ENCODE measurements at places on chromosomes 4 and X.

- no peak for DNase-seq
Measured at GRCh38 chrX:148354916-148355315, 145.5 kb upstream of the AFF2 start.

DNA sequence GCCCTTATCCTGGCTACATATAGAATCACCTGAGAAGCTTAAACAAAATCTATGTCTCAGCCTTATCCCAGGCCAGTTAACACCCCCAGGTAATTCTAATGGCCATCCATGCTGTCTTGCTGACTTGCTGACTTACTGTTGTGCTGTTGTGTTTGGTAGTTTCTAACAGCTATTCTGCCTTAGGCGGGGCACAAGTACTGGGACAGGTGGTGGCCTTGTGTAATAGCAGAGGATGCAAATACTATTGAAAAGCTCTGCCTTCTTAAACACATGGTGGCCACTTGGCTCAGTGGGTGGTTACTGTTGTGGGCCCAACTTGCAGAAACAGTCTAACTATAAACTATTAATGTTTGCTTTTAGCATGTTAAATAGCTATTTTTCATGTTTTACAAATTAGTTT, 56.2 kb downstream of the CDS1 start:
- no peak for DNase-seq

- DNase-seq, result no peak
Measured at GRCh38 chr4:95013236-95013635, 255.5 kb downstream of the BMPR1B start.

- no peak for DNase-seq
Measured at GRCh38 chr4:156138781-156139280, 185.2 kb upstream of the CTSO start.

DNA sequence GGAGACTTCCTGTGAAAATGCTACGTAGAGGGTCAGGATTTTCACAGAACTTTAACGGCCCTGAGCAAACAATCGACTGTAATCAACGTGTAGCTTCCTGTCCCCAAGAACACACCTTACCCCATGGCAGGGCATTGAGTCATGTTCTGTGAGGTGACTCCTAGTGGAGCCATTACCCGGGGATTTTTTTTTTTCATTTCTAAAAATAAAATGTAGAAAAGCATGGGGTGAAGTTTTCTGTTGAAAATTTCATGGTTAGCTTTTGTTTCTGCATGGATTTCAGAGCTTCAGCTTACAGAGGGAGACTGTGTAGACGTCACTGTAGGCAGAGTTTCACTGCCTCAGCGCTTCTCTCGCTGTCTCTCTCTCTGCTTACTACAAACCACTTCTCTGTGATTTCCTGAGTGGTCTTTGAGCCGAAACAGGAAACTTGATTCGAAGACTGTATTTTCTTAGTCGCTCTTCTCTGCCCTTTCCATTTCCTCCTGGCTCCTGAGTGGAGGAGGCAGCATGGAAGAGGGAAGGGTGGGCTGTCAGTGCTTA, 111.7 kb downstream of the NFKB1 start:
- peak; percentile 77 for DNase-seq

DNA sequence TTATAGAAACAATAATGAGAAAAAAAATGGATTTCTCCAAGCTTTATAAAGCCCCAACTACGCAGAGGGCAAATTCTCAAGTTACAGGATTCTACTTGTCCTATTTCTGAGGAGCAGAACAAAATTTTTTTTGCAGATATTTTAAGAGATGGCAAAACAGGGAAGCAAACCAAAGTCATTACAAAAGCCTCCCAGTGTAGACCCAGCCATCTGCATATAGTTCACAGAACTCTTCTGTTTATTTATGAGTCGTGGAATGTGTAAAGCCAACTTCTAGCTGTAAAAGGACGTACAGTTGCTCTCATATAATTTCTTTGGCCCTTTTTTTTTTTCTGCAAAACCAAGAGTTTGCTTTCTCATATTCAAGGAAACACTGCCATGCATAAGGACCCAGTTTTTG, 120.4 kb downstream of the PCDH7 start:
- no peak for DNase-seq

DNA sequence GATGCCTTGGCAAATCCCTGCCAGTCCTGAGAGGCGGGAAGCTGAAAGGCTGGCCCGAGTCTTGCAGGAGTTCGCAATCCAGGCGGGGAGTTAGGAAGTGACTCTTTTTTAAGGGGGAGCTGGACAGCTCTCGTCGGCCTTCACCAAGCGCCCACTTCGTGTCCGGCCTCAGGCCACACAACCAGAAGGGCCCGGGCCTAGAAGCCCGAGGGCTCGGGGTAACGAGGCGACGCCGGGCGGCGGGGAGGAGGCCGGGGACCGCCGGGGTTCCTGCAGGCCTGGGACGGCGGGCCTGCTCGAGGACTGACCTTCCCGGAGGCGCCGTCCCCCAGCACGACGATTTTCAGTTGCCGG, 395 bp downstream of the RAB28 start:
- DNase-seq, result peak; percentile 39

DNA sequence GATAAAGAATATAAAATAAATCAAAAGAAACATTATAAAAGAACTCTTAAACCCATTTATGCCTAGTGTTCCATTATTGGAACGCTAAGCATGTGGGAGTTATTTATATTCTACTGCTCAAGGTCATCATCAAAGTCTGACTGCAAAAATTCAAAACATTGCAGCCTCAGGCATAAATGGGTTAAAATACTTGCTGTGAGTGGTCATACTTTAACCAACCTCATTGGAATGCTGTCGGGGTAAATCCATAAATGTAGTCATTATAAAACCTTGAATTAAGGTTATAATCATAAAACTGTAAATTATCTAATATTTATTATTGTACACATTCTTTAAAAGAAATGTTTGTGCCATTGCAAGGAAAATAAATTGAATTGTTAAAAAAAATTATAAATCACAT, 55.0 kb downstream of the RPS6KA6 start:
- no peak for DNase-seq

GRCh38 chr4:123449780-123450179, 53.2 kb downstream of the SPRY1 start:
- no peak for DNase-seq

GRCh38 chr4:78953769-78954666, 14.8 kb upstream of the PAQR3 start:
- DNase-seq, result no peak

DNA sequence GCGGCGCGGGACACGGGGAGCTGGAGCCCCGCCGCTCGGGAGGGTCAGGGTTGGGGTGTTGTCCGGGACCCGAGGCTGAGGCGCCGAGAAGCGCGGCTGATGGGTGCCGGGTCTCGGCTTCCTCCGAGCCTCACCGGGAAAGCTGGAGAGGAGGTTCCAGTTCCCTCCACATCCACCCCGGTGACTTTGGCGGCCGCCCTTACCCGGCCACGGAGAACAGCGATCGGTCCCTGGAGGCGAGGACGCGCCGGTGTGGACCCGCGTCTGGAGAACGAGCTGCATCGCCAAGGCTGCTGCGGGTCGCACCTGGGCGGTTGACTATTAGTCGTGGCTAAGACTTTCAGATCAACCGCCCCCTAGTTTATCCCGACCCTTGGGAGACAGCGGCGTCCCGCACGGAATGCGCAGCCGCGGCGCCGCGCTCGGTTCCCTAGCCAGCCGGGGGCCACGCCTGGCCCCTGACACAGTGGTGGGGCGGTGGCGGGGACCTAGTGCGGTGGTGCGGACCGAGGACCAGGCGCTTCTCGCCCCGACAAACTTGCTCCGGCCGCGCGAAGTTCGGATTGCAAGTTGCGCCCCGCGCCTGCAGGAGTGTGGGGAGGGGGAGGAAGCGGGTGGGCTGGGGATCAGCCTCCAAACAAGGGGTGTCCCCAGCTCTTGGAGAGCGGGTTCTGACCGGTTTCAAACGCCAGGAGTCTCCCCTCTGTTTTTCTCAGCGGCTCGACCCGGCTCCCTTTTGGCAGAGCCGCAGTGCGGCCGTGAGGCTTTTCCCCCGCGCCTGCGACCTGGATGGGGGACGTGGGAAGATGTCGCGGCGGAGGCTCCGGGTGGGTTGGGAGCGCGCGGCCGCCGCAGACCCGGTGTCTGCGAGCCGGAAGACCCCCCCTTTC, 568 bp downstream of the FHDC1 start:
- DNase-seq, result no peak

DNA sequence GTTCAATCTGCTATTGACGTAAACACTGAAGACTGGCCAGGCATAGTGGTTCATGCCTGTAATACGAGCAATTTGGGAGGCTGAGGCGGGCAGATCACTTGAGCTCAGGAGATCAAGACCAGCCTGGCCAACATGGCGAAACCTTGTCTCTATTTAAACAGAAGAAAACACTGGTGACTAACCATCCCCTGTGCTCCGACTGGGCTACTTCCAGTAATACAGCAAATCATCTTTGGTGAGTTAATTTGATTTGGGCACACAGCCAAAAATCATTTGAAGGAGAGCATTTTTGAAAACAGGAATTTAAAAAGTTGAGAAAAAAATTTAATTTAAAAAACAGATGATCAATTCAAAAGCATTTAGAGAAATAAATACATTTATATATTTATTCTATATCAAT, 52.0 kb downstream of the SEC24D start:
- DNase-seq, result no peak

- no peak for DNase-seq
Measured at GRCh38 chr4:3481783-3482393, 18.8 kb downstream of the DOK7 start.

DNA sequence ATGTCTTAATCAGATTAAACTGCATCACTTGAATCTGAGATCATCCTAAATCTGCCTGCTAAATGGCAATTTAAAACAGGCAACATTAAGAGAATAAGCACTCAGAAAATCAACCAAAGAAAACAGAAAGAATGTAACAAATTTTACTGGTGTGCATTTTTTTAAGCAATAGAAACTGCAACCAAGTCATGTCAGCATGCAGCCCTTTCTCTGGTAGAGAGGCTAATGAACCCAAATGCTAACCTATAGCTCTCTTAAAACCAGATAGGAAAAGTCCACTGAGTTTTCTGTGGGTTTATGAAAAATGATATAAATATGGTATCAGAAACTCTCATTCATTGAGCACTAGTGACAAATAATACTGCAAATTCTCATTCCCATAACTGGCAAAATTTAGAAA, 35.6 kb downstream of the COL25A1 start:
- no peak for DNase-seq

DNA sequence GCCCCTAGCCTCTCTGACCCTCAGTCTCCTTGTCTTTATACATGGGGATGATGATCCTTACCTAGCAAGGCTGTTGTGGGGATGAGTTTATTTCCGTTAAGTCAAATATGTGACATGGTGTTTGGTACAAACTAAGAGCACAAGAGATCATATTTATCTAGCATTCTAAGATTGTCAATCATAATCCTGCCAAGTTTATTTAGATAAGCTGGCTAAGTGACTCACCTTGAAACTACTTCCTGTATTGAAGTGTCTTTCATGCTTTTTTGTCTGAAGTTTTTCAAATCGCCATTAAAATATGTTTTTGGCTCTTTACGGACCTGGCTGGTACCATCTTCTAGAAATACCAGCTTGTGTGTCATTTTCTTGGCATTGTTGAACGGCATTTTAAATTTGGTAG, 30.7 kb downstream of the MAP7D3 start:
- no peak for DNase-seq

GRCh38 chr4:55445921-55446577, 50.3 kb downstream of the TMEM165 start:
- DNase-seq, result no peak

- DNase-seq, result no peak
Measured at GRCh38 chr4:69490271-69490670, 5.4 kb downstream of the UGT2B4 start.

DNA sequence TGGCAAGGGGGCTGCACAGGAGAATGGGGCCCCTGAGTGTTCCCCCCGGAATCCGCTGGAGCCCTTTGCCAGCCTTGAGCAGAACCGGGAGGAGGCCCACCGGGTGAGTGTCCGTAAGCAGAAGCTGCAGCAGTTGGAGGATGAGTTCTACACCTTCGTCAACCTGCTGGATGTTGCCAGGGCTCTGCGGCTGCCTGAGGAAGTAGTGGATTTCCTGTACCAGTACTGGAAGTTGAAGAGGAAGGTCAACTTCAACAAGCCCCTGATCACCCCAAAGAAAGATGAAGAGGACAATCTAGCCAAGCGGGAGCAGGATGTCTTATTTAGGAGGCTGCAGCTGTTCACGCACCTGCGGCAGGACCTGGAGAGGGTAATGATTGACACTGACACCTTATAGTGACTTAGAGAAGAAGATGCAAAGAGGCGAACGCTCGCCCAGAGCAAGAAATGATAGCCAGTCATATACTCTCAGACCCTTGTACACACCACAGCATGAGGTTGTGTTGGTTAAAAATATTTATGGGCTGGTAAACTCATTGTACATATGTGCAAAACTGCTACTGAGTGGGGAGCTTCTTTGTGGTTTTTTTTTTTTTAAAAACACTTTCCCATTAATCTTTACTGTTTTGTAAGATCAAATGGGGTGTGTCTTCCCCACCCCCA, 52.5 kb downstream of the JADE1 start:
- no peak for DNase-seq

DNA sequence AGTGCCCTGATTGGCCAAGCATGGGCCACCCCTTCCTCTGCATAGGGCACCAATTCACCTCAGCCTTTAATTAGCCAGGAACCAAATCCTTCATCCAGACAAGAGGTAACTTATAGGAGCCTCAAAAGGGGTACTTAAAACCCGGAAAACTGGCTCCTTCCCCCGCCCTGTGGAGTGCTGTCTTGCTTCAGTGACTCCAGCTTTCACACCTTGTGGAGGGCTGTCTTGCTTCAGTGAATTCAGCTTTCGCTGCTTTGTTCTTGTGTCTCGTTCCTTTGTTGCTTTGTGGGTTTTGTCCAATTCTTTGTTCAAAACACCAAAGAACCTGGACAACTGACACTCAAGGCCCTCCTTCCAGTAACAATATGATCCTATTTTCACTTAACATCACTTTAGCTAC, 82.2 kb upstream of the FRG1 start:
- DNase-seq, result no peak

GRCh38 chr4:14783011-14783877, 219.0 kb upstream of the CPEB2 start:
- no peak for DNase-seq

DNA sequence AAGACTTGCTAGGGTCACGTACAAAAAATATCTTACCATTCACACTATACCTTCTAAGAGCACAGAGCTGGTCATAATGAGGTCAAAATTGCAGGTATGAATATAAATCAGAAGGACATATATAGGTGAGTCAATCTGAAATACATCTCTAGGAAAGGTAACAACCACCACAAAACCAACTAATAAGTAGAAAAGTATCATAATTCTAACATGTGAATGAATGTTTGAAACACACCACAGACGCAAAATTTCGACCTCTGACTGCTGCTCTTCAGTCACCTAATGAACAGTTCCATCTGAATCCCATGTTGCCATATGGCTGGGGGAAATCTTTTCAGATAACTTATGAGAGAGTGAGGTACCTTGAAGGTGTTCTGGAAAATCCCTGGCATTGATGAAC, 22.1 kb downstream of the STAP1 start:
- DNase-seq, result no peak

GRCh38 chr4:100290585-100290984, 100.3 kb upstream of the DDIT4L start:
- DNase-seq, result no peak
